RPMI7951 (cell line): ENCODE measurements at places on chromosomes 7 and 10.
A peak's percentile ranks its signal among the peaks of the same experiment; 100 is the strongest.

GRCh38 chr10:32318476-32318896 is 28.5 kb downstream of the EPC1 start:
- DNase-seq: no peak

GRCh38 chr10:52466464-52466863 is 152.4 kb downstream of the DKK1 start:
- DNase-seq: peak; percentile 94

DNA sequence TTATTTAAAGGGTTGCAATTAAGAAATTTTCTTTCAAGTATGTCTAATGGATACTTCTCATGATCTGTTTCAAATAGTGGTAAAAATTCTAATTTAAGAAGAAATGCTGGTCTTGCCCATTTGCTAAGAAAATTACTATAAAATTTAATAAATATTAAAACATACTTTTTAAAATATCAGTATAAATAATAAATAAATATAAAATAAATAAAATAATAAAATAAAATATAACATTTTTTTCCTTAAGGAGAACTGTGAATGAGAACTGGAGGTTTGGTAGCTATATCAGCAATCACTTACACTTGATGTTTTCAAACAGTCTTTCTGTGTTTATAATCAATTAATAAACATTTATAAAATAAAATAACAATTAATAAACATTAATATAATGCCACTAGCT is 266.1 kb downstream of the HGF start:
- DNase-seq: no peak

- DNase-seq: peak; percentile 46
These were observed 30.6 kb downstream of the PALD1 start for GRCh38 chr10:70508912-70509756.

- no peak for DNase-seq
These were observed 62.0 kb upstream of the NRBF2 start for GRCh38 chr10:63071145-63071544.

GRCh38 chr10:119896061-119896655 is 3.6 kb downstream of the SEC23IP start:
- peak; percentile 53 for DNase-seq

- no peak for DNase-seq
These were observed 99.8 kb upstream of the STRIP2 start for GRCh38 chr7:129334473-129334872.

DNA sequence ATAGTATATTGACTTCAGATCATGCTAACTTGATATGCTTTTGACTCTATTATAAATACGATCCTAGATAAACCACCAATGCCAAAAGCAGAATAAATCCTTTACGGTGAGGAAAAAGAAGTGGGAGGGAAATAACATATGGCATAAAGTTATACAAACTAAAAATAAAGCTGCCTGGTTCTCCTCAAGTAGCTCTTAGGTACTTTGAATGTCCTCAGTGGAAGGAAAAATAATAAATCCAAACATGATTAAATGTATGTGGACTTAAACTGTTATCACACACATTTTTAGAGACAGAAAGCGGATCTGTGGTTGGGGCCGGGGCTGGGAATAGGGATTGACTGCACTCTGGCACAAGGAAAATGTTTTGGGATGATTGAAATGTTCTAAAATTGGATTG is 23.6 kb downstream of the EEPD1 start:
- DNase-seq: no peak

DNA sequence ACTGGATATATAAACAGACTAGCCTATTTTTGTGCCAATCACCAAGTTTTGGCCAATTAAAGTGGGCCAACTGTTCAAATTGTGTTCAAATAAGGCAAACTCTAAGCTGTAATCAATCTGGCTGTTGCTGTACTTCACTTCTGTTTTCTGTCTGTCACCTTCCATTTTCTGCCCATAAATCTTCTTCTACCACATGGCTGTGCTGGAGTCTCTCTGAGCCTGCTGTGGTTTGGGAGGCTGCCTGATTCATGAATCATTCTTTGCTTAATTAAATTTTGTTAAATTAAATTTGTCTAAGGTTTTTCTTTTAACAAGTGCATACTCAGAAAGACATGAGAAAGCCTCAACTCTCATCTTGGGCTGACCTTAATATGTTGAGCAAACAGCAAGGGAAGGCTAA is 172.6 kb upstream of the VIPR2 start:
- no peak for DNase-seq

GRCh38 chr7:68440866-68441265 is 1157.4 kb upstream of the AUTS2 start:
- DNase-seq: no peak

DNA sequence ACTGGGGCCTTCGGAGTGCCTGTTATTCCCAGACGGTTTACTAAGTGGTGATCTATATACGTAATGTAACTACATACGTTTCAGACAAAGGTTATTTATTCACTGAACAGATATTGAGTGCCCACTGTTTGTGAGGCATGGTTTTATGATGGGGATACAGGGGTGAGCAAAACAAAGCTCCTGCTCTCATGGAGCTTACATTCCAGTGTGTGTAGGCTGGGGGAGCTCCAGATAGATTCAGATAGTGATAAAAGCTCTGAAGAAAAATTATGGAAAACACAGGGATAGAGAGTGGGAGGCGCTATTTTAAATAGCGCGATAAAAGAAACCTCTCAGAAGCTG is 466 bp upstream of the DNAJB12 start:
- no peak for DNase-seq

DNA sequence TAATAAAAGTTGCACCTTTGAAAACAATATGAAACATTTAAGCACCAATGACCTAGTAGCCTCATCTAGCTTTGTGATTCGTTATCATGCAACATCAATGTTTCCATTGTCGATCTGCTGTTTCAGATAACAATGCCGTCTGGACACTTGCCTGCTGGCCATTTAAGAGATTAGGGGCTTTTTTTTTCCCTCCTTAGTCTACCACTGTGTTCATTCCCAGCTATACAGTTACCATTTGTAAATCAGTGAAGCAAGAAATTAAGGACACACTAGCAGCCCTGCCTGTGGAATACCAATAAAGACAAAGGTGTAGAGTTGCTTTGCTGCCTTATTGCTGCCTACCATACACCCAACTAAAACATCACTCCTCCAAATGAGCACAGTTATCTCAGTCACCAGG is 37.6 kb upstream of the MYO3A start:
- DNase-seq: no peak

GRCh38 chr7:28767356-28767755 is 190.8 kb downstream of the TRIL start:
- DNase-seq: no peak

DNA sequence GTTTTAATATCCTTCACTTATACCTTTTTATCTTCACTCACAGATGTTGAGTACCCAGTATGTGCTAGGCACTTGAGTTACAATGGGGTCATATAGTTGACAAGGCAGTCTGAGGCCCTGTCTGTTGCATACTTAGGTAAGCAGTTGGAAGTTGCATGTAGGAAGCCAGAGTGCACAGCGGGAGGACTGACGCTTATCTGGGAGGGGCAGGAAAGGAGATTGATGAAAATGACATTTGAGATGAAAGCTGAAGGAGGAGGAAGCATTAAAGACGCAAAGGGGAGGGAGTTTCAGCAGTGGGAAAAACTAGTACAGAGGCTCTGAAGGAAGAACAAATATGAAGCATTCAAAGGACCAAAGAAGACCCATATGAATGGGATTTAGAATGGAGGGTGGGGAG is 266.2 kb downstream of the HTR7 start:
- DNase-seq: no peak

GRCh38 chr10:104515678-104516199 is 125.4 kb upstream of the SORCS3 start:
- DNase-seq: no peak

GRCh38 chr10:129764901-129765663 is 199.0 kb downstream of the EBF3 start:
- no peak for DNase-seq

DNA sequence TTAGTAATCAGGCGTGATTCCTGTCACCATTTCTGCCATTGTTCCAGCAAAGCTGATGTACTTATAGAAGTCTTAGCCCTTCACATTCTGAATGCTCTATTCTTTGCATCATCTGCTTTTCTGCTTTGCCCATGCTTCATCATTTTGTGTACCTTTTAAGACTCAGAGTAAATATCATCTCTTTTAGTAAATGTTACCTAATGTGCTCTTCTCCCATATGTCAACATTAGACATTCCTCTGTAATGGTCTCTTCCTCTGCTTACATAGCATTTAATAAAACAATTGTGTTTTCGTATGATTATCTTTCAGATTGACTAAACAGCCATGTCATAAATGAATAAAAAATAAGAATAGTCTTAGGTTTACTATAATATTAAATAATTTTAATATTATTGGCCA is 719.6 kb upstream of the GRM3 start:
- no peak for DNase-seq

DNA sequence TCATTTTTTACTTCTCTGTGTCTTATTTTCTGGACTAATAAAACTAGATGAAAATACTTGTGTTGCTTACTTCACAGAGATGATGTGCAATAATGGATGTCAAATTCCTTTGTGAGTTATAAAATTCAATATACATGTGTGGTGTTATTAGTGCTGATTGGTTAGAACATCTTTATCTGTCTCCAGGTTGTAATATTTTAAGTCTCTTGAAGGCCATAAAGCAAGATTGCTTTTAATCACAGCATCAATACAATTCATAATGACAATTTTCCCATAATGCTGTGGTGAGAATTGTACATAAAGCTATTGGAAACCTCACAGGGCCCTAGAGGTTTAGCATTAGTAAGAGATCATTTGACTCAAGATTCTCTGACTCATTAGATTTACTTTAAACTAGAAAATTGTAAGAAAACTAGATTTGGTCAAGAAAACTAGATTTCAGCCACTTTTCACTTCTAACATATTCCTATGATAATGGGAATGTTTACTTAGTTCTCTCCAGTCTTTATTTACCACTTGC is 963.7 kb downstream of the REEP3 start:
- DNase-seq: no peak

DNA sequence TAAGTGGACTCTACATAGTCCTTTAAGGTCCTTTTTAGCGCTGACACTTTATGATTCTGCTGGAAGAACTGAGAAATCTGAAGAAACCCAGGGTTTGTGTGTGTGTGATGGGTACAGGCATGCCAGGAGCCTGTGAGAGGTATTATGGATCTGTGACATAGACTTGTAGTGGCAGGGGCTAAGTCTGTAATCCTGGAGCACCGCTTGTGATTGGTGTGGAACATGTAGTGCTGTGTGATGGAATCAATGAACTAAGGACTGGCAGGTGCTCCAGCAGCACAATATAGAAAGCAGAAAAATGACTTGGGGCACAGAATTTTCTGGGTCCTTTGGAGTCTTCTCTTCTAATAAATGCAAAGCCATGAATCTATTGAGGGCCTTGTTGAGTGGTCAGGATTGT is 163.9 kb downstream of the ST7 start:
- no peak for DNase-seq

GRCh38 chr7:120273476-120273975 is 551 bp downstream of the KCND2 start:
- no peak for DNase-seq

- no peak for DNase-seq
These were observed 434 bp upstream of the PLEKHA8 start for GRCh38 chr7:30027740-30028215.

- no peak for DNase-seq
These were observed 172.0 kb downstream of the DGKI start for GRCh38 chr7:137674551-137675409.

GRCh38 chr7:12601302-12601869 is 30.9 kb downstream of the SCIN start:
- no peak for DNase-seq

- no peak for DNase-seq
These were observed 41.9 kb downstream of the MKI67 start for GRCh38 chr10:128084364-128084763.

DNA sequence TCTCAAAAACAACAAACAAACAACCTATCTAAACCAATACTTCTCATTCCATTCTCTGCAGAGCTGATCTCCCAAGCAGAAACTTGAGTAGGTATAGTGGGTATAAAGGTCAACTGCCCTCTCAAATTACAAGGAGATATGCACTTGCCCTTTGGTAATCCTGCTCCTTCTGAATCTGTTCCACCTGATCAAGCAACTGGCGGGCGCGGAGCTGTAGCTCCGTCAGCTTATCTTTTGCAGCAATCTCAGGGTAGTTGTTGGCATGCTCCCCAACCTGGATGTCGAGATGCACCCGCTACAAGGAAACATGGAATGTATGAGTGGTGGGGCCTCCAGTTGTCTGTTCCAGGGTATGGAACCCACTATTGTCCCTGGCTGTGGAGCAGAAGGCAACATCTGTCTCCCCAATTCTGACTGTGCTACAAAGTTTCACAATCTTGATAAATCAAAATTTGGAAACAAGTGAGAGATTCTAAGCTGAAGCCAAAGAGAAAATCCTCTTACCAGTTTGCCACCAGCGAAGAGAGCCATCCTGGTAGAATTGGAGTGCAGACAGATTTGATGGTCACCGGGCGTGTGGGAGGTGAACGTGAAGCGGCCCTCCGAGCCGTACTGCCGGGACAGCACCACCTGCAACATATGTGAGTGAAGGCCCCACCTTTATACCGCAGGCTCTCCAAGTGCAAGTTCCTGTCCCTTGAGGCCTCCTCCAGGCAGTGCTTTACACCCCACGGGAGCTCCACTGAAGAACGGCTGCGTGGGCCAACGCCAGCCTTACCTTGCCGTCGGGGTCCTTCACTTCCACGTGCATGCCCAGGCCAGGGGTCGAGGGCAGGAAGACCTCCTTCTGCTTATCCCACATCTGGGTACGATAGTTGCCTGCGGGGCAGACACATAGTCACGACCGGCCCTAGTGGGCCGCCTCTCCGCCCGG is 819 bp downstream of the TMED4 start:
- DNase-seq: no peak

- DNase-seq: peak; percentile 10
These were observed 1093.6 kb upstream of the GHITM start for GRCh38 chr10:83045731-83046130.

- peak; percentile 89 for DNase-seq
These were observed 118.1 kb upstream of the LYZL2 start for GRCh38 chr10:30747633-30748032.

DNA sequence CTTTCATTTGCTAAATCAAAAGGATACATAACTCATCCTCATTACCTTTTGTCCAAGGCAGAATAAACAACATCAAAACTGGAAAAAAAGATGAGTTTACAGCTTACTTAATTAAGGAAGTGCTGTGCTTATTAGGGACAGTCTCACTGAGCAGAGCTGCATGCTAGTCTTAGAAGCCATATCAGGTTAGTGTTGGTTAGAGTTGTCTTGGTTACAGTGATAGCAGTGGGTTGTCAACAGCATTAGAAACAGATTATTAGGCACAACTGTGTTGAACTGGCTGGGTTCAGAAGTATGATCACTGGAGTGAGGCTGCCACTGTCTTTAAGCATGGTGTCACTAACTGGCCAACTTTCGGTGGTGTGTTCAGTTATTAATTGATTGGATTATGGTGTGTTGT is 503.9 kb upstream of the IGFBP3 start:
- DNase-seq: no peak

DNA sequence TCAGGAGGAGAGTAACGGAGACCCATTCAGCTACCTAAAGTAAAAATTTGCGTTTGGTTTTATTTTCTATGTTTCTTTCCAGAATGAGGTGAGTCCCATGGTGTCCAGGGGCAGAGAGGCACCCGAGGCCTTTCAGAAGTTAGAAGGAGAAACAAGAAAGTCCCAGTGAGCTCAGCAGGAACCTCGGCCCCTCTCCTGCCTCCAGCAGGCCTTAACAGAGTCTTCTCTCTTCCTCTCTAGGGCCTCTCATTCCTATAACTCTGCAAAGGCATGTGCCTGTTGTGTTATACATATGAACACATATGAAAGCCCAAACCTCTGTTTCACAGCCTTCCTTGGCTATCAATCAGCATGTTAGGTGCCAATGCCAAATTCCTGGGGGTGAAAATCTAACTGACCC is 20.8 kb upstream of the IKZF1 start:
- no peak for DNase-seq

GRCh38 chr7:94697035-94697974 is 41.4 kb upstream of the SGCE start:
- DNase-seq: peak; percentile 94
